ENCODE measurements at places on chromosomes 1 and 21. TPM values are rescaled to one million over a fixed set of nuclear protein-coding genes. Genes with fewer than 3 reads are reported as not detected.
A peak's percentile ranks its signal among the peaks of the same experiment; 100 is the strongest.

DNA sequence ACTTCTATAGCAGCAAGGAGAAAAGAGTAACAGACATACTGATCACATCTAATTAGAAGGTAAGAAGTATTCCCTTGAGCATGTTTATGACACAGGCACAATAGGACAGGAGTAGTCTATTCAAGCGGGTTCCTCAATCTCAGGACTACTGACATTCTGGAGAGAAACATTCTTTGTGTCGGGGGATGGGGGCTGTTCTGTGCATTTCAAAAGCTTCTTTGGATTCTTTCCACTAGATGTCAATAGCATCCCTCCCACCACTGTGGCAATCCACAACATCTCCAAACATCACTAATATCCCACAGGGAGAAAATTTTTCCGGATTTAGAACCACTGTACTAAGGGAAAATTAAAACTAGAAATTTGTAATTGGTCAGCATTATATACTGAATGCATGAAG lies 56.9 kb downstream of the ADAMTS5 start:
- no peaks in the 10 kb centered on the region for H3K27me3 ChIP-seq
- H3K4me1 ChIP-seq: no peaks in the 10 kb centered on the region
- H3K36me3 ChIP-seq: no peaks in the 10 kb centered on the region
- DNase-seq: no peak

TLCD4 gene
- total RNA-seq: 2.0 TPM

DNA sequence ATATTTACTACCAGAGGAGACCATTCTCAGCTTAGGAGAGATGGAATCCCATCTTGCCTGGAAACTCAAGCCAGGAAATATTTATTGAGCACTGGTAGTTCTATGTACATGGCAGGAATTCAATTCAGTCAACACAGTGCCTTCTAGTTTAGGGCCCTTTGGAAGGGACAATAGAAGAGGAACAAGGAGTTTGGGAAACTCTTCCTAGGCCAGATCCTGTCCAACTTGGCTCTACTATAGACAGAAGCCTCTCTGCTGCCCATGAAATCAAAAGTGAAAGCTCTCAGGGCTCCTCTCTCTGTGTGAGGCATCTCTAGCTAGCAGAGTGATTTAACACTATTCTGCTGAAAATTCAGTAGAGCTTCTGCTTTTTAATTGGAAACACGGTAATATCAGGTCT lies 244.6 kb upstream of the MAP1LC3C start:
- H3K4me1 ChIP-seq: no peaks in the 10 kb centered on the region
- no peak overlapping the region for H3K4me3 ChIP-seq
- no peak overlapping the region for H3K27ac ChIP-seq
- no peaks in the 10 kb centered on the region for H3K36me3 ChIP-seq

- no peak overlapping the region for H3K27ac ChIP-seq
- H3K4me3 ChIP-seq: no peak overlapping the region
- peaks cover 55% of the 10 kb centered on the region for H3K36me3 ChIP-seq
- H3K27me3 ChIP-seq: no peaks in the 10 kb centered on the region
Measured at GRCh38 chr1:2078170-2078569, 28.0 kb downstream of the PRKCZ start.

FBXO2 gene
- 3.0 TPM for total RNA-seq

- H3K4me3 ChIP-seq: no peak overlapping the region
- H3K27ac ChIP-seq: peak overlapping the region; percentile 76
- DNase-seq: no peak
Measured at GRCh38 chr1:66438501-66438900, 95.5 kb upstream of the SGIP1 start.

DNA sequence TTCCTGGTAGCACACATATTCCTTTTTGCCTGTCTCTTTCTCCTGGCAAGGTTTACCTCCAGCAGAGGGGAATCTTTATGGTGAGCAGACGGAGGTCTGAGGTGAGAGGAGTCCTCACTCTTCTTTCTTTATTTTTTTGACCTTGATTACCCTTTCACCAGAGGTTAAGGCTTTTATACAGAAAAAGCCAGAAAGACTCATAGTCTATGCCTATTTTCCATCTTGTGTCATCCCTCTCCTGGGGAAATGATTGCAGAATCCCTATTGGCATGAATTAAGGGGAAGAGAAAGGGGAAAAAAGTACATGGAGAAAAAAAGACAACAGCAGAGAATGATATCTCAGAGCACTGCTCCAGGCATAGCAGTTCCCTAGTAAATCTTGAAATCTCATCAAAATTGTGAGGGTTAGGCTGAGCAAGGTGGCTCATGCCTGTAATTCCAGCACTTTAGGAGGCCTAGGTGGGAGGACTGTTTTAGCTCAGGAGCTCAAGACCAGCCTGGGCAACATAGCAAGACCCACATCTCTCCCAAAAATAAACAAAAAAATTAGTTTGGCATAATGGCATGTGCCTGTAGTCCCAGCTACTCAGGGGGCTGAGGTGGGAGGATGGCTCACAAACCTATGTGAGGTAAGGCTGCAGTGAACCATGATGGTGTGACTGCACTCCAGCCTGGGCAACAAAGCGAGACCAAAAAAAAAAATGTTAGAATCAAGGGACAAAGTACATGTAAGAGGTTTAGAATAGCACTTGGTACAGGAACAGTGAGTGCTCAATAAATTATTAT lies 1.2 kb upstream of the XPR1 start:
- H3K27ac ChIP-seq: peak overlapping the region; percentile 97
- no peak overlapping the region for H3K4me3 ChIP-seq
- peaks cover 32% of the 10 kb centered on the region for H3K4me1 ChIP-seq
- H3K36me3 ChIP-seq: no peaks in the 10 kb centered on the region
- no peak for DNase-seq

LIPI gene
- total RNA-seq: not detected

DNA sequence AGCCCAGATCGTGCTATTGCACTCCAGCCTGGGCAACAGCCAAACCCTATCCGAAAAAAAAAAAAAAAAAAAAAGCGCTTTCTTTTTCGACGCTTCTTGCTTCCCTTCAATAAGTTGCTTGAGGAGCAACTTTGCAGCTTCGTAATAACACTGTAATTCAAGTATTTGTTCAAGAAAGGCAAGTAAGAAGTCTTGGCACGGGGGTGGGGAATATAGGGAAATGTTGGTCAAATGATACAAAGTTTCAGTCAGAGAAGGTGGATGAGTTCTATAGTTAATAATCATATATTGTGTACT lies 871 bp upstream of the PSMA5 start:
- peak overlapping the region; percentile 91 for H3K4me3 ChIP-seq
- H3K4me1 ChIP-seq: peaks cover 41% of the 10 kb centered on the region
- H3K27ac ChIP-seq: peak overlapping the region; percentile 92
- H3K27me3 ChIP-seq: no peaks in the 10 kb centered on the region
- no peak for DNase-seq

RABGAP1L gene
- total RNA-seq: 66.2 TPM

FCRL6 gene
- 17.8 TPM for total RNA-seq

SYNC gene
- total RNA-seq: 5.9 TPM

- H3K27me3 ChIP-seq: peaks cover 58% of the 10 kb centered on the region
- no peak overlapping the region for H3K27ac ChIP-seq
- no peak overlapping the region for H3K4me3 ChIP-seq
- DNase-seq: no peak
- H3K36me3 ChIP-seq: no peaks in the 10 kb centered on the region
Measured at GRCh38 chr1:22944346-22945055, 28.2 kb downstream of the LACTBL1 start.

- H3K27me3 ChIP-seq: no peaks in the 10 kb centered on the region
- peaks cover 97% of the 10 kb centered on the region for H3K36me3 ChIP-seq
- no peak overlapping the region for H3K27ac ChIP-seq
- peaks cover 62% of the 10 kb centered on the region for H3K4me1 ChIP-seq
Measured at GRCh38 chr1:154170547-154171222, 15.8 kb upstream of the NUP210L start.

DNA sequence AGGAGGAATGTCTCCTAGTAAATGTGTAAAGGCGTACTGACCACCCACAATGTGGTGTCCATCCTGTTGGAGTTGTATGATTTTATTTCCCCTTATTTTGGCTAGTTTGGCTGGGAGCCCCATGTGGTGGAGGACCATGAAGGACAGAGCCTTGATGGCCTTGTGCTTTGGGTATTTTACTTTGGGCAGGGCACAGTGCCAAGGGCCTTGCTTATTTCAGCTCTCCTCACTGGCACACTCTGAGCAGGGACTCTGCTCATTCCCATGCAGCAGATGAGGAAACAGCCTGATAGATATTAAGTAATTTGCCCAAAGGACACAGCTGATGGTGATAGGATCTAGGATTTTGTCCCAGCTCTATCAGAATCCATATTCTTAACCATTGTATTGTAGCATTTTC lies 50.2 kb downstream of the SMYD2 start:
- H3K36me3 ChIP-seq: peaks cover 4% of the 10 kb centered on the region
- peaks cover 6% of the 10 kb centered on the region for H3K4me1 ChIP-seq
- DNase-seq: no peak
- no peak overlapping the region for H3K27ac ChIP-seq
- H3K4me3 ChIP-seq: no peak overlapping the region

DNA sequence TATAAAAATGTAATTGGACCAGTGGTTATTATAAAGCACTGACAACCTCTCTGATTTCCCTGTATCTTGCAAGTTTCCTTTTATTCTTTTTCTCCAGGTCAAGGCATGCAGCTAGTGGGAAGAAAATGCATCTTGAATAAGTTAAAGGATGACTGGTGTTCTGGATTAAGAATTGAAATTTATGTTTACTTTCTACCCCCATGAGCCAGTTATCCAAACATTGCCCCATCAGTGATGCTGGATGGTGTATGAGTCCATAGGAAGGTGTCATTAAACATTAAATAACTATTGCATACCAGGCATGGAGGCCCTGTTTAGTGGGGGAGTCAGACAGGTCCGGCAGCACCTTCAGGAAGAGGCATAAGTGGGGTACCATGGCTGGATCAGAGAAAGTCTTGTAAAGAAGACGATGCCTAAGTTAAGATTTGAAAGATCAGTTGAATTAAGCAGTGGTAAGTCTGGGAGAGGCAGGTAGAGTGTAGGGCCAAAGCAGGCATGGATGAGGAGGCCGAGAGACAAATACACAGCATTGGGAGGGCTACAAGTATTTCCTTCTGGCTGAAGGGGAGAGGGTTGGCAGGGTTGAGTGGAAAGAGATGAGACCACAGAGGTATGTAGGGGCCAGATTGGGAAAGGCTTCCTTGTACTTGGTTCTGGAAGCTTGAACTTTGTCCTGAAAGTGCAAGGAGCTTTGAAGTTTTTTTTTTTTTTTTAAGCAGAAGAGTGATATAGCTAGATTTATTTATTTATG lies 5.7 kb downstream of the SZRD1 start:
- H3K36me3 ChIP-seq: no peaks in the 10 kb centered on the region
- H3K27ac ChIP-seq: no peak overlapping the region
- H3K4me3 ChIP-seq: no peak overlapping the region
- no peaks in the 10 kb centered on the region for H3K27me3 ChIP-seq

- H3K36me3 ChIP-seq: peaks cover 15% of the 10 kb centered on the region
- H3K4me1 ChIP-seq: peaks cover 72% of the 10 kb centered on the region
- H3K27ac ChIP-seq: peak overlapping the region; percentile 88
Measured at GRCh38 chr1:154972517-154973343, 1.8 kb upstream of the CKS1B start.

- no peak overlapping the region for H3K27ac ChIP-seq
- DNase-seq: no peak
- no peaks in the 10 kb centered on the region for H3K4me1 ChIP-seq
- no peaks in the 10 kb centered on the region for H3K27me3 ChIP-seq
- H3K4me3 ChIP-seq: no peak overlapping the region
Measured at GRCh38 chr1:154256686-154257085, 15.7 kb upstream of the HAX1 start.

TRPM2 gene
- total RNA-seq: 35.3 TPM

DNA sequence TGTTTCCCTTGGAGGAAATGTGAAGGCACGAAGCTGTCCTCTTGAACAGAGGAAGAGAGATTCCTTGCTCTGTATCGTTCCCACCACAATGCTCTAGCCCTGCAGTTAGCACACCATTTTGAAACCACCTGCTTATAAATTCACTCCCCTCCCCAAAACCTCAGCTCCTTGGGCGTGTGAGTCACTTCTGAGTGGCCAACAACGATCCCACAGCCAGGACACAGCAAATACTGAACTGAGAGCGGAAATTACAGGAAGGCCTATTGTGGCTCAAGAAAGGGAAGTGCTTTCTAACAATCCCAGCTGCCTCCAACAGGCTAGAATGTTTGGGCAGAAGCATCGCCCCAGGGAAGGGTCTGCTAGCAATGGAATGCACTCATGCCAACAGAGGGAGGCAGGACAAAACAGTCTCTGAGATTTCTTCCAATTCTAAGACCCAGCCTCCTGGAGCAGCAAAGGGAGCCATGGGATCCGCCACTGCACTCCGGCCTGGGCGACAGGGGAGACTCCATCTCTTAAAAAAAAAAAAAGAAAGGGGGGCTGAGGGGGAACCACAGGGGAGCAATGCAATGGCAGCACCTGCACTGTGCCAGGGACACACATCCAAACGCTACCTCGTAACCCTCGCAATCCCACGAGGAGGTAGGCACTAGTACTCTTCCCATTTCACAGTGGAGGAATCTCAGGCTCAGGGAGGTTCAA lies 1.9 kb downstream of the TMEM53 start:
- peak overlapping the region; percentile 91 for H3K27ac ChIP-seq
- peaks cover 51% of the 10 kb centered on the region for H3K4me1 ChIP-seq
- no peaks in the 10 kb centered on the region for H3K36me3 ChIP-seq
- H3K4me3 ChIP-seq: no peak overlapping the region
- no peaks in the 10 kb centered on the region for H3K27me3 ChIP-seq
- DNase-seq: peak; percentile 71

- no peaks in the 10 kb centered on the region for H3K36me3 ChIP-seq
- H3K4me3 ChIP-seq: no peak overlapping the region
- DNase-seq: no peak
Measured at GRCh38 chr1:229273507-229274232, 2.8 kb downstream of the RAB4A start.

DNA sequence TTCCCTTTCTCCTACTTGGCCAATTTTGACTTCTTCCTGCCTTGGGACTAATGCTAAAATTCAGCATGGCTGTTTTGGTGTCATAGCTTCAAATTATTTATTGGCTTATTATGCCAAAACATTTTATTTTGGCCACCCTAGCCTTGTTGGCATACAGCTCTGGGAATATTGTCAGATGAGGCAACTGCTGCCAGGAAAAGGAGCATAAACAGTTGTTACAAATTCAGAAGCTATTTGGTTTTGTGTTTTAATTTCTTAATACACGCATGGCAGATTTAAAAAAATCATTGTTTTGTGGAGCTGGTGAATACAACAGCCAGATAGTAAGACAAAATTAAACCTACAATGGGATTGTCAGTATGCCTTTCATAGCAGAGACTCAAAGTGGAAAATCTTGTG lies 66.8 kb upstream of the BCL10 start:
- no peaks in the 10 kb centered on the region for H3K27me3 ChIP-seq
- no peak for DNase-seq
- H3K27ac ChIP-seq: no peak overlapping the region
- no peak overlapping the region for H3K4me3 ChIP-seq

GRCh38 chr21:46077674-46078101 lies 20.2 kb upstream of the COL6A2 start:
- peak; percentile 48 for DNase-seq
- H3K4me3 ChIP-seq: no peak overlapping the region
- H3K27me3 ChIP-seq: peaks cover 20% of the 10 kb centered on the region
- H3K4me1 ChIP-seq: no peaks in the 10 kb centered on the region
- no peak overlapping the region for H3K27ac ChIP-seq

- no peak overlapping the region for H3K27ac ChIP-seq
- peaks cover 4% of the 10 kb centered on the region for H3K4me1 ChIP-seq
- DNase-seq: no peak
- H3K27me3 ChIP-seq: no peaks in the 10 kb centered on the region
Measured at GRCh38 chr1:84181350-84182005, 37.4 kb downstream of the PRKACB start.

GRCh38 chr1:71307451-71307850 lies 226.6 kb upstream of the ZRANB2 start:
- no peak overlapping the region for H3K4me3 ChIP-seq
- H3K27me3 ChIP-seq: no peaks in the 10 kb centered on the region

SAMD13 gene
- 0.94 TPM for total RNA-seq

SPOCD1 gene
- total RNA-seq: 4.2 TPM

GRCh38 chr1:82555501-82555900 lies 754.8 kb downstream of the ADGRL2 start:
- no peak overlapping the region for H3K4me3 ChIP-seq
- no peak for DNase-seq
- no peak overlapping the region for H3K27ac ChIP-seq
- no peaks in the 10 kb centered on the region for H3K4me1 ChIP-seq
- H3K36me3 ChIP-seq: no peaks in the 10 kb centered on the region
- no peaks in the 10 kb centered on the region for H3K27me3 ChIP-seq

Data from spleen (tissue), 13 donors.